ENCODE measurements at places on chromosomes 2 and 18.

DNA sequence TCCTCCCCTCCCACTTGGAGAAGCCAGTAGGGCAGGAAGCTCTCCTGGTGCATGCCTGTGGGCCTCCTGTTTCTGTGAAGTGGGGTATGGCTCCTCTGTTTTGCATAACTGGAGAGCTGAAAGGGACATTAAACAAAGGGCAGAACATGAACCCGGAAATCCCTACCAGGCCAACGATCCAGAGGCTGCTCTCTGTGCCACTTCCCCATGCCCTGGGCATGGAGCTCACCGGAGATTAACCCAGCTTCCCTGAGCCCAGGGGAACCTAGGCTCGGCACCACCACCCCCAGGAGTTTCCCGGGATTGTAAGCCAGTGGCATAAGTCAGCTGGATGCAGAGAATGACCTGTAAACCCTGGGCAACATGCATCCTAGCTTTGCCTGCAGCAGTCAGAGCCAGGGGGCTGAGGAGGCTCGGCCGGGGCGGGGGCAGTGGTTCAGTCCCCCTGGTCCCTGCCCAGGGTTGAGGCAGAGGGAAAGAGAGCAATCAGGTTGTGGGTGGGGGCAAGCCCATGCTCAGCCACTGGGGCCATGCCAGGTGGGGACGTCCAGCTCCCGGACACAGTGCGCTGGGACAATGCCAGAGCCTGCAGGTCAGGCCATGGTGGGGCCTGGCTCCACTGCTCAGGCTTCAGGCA lies 49.5 kb downstream of the TIMM21 start:
- DNase-seq: no peak

DNA sequence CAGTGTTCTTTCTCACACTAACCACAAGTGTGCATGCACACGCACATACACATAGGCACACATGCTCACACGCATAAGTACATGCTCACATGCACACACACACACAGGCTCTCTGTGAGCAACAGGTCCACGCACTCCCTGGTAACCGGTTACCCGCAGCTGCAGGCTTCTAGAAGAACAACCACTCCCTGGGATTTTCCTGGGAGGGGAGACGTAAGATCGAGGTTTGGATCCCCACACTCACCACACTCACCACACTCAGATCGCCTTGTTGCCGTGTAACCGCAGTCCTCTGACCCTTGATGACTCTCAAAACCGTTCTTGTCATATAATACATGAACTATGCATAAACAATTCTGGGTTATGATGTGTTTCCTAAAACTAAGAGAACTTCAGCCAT lies 42.2 kb downstream of the TTC32 start:
- DNase-seq: no peak

DNA sequence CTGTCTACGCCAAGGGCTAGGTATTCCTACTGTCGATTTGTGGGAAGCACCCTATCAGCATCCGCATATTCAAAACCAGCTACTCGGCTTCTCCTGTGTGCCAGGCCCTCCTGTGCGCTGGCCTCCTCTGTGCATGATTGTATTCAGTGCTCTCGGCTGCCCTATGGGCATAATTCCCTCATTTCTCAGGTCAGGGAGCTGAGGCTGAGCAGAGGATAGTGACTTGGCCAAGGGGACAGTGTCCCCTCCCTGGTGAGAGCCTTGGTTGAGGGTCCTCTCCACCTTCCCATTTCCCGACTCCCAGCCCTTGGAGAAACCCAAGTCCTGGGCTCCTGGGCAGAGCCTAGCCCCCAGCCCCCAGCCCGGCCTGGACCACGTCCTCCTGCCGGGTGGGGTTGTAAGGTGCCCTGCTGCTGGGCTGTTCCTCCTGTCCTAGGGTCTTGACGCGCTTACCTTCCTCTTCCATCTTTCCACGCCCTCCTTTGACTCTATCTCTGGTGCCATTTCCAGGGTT lies 6.3 kb upstream of the HS6ST1 start:
- no peak for DNase-seq

DNA sequence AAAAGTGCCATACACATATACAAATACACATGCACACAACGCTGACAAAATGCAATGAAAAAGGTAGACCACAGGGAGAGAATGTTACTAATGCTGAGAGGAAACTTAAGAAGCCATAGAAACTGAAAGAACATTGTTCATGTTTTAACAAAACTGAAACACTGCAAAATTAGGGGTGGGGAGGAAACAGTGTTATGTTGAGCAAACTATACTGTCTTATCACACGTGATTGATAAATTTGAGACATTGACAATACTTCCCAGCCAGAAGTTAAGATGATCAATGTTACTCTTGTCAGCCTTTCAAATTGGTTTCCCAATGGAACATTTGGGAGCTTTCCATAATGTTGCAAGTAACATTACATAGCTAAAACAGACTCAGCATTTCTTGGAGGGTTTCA lies 165.5 kb downstream of the L3MBTL4 start:
- DNase-seq: no peak

- DNase-seq: no peak
Measured at GRCh38 chr2:33122726-33123125, 176.0 kb downstream of the LTBP1 start.

- DNase-seq: no peak
Measured at GRCh38 chr2:205902041-205902899, 183.7 kb downstream of the INO80D start.

DNA sequence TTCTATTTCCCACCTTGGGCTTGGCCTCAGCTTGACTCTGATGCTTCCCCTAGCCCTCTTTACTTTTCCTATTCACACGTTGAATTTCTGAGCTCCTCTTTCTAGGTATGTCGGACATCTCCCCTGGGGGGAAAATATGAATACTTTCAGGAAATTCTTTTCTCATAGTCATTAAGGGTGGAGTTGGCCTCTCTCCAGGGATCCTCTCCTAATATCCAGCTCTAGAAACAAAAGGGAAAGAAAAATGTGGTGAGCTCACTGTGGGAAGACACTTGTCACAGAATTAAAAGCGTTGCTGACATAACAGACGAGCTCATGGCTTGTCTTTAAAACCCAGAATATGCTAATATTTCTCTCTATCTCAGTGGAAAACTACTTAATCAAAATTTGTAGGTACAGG lies 132.7 kb upstream of the MEX3C start:
- no peak for DNase-seq

DNA sequence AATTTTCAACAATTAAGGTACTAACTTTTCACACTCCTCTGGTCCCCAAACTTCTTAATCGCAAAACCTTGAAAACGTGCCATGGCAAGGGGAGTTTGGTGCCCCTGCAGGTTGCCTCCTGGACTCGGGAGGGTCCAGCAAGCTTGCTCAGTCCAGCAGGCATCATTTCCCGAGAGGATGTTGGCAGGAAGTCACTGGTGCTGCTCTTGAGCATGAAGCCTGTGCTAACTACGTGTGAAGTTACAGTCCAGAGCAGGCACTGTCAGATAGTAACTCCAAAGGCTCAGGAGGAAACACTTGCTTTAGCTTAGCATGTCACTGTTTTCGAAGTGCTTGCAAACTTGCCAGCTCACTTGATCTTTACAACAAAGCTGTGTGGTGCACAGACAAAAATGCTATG lies 215.4 kb downstream of the MYCN start:
- DNase-seq: no peak
